ENCODE measurements at places on chromosomes 7 and 10.

DNA sequence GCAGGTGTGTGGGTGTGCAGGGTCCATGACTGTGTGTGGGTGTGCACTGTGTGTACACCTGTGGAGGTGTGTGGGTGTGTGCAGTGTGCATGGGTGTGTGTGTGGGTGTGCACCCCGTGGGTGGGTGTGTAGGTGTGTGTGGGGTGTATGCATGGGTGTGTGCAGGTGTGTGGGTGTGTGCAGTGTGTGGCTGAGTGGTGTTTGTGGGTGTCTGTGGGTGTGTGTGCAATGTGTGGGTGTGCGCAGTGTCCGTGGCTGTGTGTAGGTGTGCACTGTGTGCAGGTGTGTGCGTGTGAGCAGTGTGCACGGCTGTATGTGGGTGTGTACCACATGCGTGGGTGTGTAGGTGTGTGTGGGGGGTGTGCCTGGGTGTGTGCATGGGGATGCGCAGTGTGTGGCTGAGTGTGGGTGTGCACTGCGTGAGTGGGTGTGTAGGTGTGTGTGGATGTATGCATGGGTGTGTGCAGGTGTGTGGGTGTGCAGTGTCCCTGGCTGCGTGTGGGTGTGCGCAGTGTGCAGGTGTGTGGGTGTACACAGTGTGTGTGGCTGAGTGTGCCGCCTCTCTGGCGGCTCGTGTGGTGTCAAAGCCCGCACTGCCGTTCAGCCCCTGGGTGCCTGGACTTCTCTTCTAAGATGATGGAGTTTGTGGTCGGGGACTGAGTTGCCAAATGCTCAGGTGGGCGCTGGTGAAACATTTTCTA, 208.3 kb downstream of the DNAJB6 start:
- DNase-seq, result no peak

GRCh38 chr10:86642499-86642898, 11.8 kb upstream of the OPN4 start:
- no peak for DNase-seq

DNA sequence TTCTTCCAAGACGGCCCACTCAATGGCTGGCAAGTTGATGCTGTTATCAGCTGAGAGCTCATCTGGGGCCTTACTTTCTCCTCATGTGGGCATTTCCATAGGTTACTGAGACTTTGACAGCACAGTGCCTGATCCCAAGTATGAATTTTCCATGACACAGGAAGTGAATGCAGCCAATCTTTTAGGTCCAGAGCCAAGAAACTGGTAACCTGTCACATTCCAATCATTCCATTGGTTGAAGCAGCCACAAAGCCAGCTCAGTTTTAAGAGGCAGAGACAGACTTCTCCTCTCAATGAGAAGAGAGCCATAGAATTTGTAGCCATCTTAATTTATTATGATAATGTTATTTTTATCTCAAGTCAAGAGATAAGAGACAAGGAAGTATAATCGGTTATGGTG, 775.5 kb downstream of the CNTNAP2 start:
- no peak for DNase-seq

DNA sequence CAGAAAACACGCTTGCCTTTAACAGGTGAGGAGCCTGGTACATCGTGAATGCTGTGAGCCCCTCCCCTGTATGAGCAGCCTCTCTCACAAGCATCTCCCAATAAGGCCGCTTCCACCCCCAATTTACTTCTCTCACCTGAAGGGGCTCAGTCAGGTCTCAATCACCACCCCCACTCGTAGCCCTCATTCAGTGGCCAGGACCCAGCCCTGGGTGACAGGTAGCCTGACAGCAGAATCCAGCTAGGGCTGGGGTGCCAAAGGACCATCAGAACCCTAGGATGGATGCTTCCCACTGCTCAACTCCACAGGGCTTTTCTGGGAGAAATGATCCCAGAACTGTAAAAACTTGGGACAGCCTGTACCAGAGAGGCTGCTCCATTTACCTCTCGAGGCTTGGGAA, 6.4 kb upstream of the NDST2 start:
- DNase-seq, result no peak

DNA sequence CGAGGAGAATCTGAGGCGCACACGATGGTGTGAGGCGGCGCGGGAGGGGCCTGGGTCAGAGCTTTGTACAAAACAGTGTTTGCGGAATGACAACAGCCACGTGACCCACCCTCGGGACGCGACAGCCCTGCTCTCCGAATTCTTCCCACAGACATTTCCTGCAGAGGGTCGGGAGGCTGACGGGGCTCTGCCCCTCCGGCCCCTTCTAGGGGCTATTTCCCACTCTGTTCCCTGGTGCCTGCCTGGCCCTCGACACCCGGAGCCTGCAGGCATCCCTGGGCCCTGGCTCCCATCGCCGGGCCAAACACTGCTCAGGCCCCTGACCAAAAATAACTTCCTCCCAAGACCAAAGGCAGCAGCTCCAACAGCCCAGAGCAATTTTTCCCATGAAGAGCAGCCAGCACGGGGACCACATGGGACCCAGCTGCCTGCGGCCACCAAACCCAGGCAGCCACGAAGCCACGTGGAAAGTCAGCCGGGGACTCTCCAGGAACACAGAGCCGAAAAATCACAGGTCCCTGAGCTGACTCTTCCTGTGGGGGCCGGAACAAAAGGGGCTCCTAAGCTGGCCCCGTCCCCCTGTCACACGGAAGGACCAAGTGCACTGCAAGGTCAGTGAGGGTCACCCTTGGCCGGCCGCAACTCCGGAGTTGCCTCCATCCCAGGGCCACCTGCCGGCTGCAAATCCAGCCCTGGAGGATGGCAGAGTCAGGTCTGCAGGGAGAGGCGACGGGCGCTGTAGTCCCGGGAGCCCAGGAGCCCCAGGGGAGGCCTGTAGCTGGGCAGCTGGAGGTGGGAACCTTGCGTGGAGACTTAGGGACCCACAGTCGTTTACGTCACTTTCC, 42.0 kb downstream of the PAPOLB start:
- no peak for DNase-seq

GRCh38 chr7:23811540-23811939, 101.5 kb downstream of the STK31 start:
- no peak for DNase-seq

GRCh38 chr7:120097020-120097419, 176.0 kb upstream of the KCND2 start:
- no peak for DNase-seq

DNA sequence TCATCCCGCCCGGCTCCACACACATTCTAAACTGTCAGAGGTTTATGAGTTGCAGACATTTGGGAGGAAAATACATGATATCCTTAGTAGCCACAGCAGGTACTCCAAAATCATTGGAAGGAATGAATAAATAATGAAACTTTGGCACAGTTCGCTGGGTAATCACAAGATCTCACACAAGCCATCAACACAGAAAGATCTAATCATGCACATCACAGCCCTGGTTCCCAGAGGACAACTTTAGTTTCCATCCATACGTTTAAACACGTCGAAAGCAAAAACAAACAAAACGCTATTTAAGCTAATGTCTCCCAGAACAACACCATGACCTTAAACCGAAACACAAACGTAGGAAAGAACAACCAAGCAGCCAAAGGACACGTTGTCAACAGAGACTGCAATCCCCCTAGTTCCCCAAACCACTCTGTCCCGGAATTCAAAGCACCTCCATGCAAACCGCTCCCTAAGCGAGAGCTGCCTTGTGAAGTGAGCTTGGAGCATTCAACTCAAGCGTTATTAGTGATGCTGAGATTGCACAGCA, 12.3 kb downstream of the SVIL start:
- no peak for DNase-seq

DNA sequence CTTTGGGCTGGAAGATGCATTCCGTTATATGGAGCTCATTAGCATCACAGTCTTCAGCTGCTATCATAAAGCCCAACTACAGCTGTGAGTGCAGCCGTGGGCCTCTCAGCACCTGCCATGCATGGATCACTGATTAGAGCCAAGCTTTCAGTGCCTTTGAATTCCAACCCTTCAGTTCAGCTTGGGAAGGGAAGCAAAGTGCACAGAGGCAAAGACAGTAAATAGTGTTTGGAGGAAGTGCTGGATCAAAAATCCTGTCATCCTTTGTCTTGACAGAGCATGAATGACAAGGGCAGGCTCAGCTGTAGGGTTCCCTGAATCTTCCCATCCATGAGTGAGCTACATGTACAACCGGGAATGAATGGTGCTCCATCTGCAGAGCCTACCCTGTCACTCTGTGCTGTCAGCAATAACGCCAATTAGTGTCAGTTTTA, 153.7 kb downstream of the DNAJB9 start:
- DNase-seq, result no peak

DNA sequence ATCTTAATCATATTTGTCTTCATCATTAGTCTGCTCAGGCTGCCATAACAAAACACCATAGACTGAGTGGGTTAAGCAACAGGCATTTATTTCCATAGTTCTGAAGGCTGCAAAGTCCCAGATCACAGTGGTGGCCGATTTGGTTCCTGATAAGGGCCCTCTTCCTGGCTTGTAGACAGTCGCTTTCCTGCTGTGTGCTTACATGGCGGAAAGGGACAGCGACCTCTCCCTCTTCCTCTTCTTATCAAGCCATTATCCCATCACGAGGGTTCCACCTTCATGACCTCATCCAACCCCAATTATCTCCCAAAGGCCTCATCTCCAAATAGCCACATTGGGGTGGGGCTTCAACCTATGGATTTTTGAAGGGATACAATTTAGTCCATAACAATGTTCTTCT, 84.0 kb downstream of the LYZL1 start:
- DNase-seq, result no peak

- no peak for DNase-seq
Observed at GRCh38 chr10:46297406-46298204, 10.8 kb downstream of the ANTXRL start.

DNA sequence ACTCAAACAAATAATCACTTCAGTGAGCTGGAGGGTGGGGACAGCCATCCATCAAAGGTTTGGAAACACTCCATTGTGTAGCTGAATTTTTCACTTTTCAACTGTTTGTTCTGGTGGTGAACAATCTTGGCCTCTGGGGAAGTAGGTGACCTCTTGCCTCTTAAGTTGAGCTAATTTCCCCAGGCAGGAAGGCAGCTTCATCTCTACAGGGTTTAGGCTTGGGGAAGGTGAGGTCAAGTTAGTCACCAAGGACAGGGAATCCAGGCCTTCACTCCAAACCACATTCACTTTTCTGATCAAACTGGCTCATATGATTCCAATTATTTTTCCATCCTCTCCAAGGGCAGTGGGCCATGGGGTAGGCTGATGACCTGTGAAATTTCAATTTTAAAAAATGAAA, 138.3 kb upstream of the HABP2 start:
- DNase-seq, result no peak

- no peak for DNase-seq
Observed at GRCh38 chr10:101065481-101066145, 3.8 kb downstream of the KAZALD1 start.

- no peak for DNase-seq
Observed at GRCh38 chr7:30303312-30304039, 19.1 kb downstream of the ZNRF2 start.

- DNase-seq, result no peak
Observed at GRCh38 chr7:4745265-4745919, 30.0 kb upstream of the AP5Z1 start.

GRCh38 chr10:35875016-35875676, 233.1 kb upstream of the FZD8 start:
- no peak for DNase-seq

GRCh38 chr7:106640368-106641141, 20.4 kb downstream of the CCDC71L start:
- no peak for DNase-seq

DNA sequence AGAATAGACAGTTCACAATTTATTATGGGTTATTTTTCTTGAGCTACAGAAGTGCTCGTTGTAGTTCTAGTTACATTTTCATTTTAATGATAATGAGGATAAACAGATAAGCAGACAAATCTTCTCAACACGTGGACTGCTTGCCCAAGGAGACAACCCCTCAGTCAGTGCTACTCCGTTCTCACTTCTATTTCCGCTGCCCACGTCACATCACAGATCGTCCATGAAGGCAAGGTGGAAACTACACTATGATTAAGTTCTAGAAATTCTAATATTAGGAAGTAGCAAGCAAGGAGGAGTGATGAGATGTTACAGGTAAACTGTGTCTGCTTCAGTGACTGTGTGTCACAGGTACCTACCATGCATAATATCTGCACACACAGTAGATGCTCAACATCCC, 210.5 kb downstream of the CHCHD3 start:
- no peak for DNase-seq

DNA sequence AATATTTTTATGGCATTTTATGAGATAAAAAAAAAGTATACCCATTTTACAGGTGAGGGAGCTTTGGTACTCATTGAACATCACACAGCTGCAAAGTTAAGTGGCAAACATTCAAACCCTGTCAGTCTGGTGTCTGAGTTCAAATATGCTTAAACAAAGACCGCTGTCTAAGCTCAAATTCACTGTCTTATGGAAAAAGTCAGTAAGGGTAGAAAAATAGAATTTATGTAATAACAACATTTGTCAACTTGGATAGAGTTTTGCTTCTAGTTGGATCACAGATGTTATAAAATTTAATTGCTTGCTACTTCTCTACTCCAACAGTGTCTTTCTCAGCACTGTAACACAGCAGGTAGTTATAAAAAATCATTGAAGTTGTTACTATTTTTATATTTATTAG, 161.7 kb upstream of the CSTF2T start:
- DNase-seq, result no peak

DNA sequence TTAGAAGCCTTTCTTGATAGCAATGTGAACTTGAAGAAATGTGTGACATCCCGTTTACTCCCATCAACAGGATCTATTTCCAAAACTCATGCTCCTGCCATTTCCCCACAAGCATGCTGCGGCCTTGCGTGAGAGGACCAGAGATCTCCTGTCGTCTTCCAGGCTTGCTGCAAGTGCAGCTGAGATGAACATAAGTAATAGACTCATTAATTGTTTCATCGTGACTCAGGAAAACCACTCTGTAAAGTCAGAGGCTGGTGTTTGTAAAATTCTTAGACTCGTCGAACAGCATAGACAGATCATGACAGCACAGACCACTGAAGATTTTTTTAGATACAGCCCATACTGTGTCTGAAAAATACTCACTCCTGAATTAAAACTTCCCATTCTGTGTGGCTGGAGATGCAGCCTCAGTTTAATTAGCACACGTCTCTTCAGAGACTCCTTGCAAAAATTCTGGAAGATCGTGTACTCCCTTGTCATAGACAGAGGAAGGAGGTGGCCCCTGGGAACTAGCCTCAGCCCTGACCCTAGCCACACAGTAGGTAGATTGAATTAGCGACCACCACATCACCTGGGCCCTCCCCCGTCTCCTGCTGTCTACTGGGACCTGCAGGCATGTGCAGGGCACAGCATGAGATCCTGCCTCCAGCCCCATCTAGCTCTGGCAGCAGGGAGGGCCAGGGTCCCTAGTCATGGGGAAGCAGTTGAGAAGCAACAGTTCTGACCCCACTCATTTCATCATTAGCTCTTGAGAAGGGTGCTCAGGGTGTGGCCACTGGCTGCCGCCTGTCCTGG, 226.0 kb downstream of the CELF2 start:
- DNase-seq, result no peak
